Activated T-cell treated with anti-CD3 and anti-CD28 coated beads for 24 hours (primary cell): ENCODE measurements at places on chromosomes 6 and 20.
A peak's percentile ranks its signal among the peaks of the same experiment; 100 is the strongest.

DNA sequence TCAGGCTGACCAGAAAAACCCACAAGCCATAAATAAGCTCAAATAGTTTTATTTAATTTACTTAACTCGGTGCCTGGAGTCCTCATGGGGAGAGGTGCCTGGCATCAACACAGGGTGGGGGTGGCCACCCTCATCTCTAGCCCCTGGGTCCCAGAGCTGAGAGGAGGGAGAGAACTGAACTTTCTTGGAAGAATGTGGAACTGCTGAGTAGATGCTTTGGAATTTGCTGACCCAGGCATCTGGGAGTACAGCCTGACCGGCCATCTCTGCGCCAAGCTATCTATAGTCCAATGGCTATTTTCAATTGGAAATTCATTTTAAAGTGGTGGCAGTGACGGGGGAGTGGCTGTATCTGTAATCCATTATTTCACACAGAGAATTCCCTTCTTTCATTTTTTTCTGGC is 104.8 kb downstream of the CDH26 start:
- no peak for DNase-seq

DNA sequence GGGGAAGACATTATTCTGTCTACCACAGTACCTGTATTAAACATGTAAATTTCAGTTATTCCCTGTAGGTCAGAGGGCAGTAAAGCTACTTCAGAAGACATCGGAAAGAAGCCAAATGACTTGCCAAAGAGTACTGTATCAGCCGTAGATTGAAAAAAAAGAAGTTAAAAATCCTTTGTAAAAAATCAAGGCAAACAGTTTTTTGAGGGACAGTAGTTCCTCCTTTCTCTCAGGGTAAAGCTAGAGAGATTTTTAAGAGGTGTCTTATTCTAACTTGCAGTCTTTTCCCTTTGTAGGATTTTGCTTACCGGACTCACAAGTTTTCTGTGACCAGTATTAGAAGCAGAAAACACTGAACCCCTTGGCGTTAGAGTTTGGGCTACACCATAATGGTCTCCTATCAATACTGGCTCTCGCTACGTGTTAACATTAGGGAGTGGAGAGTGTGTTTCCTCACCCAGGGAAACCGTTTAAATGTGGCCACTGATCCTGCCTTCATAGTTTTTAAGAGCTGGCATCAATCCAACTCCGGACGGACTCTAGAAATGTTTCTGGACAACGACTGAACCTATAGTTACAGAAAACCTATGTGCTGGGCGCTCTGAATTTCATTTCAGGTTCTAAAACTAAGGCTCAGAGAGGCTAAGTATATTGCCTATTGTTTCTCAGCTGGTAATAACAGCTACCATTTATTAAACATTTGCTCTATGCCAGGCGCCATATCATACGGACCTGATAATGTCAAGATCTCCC is 1.3 kb upstream of the ASXL1 start:
- no peak for DNase-seq

GRCh38 chr6:163820745-163821458 is 406.4 kb downstream of the QKI start:
- DNase-seq = no peak

DNA sequence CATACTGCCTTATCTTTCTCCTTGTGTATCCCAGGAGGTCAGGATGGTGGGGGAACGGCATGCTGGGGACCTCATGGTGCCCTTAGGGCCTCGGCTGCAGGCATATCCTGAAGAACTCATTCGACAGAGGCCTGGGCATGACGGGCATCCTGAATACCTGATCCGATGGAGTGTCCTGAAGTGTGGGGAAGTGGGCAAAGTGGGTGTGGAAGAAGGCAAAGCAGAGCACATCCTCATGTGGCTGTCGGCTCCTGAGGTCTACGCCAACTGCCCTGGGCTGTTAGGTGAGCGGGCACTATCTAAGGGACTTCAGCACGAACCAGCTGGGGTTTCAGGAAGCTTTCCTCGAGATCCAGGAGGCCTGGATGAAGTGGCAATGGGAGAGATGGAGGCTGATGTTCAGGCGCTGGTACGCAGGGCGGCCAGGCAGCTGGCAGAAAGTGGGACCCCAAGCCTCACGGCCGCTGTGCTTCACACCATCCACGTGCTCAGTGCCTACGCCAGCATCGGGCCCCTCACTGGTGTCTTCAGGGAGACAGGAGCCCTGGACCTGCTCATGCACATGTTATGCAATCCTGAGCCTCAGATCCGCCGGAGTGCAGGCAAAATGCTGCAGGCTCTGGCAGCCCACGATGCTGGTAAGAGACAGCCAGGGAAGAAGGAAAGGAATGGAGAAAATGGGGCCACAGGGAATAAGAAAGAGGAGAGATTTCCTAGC is 2.4 kb downstream of the CUL9 start:
- DNase-seq = no peak

- peak; percentile 25 for DNase-seq
Measured at GRCh38 chr6:2186516-2186915, 58.9 kb downstream of the GMDS start.

DNA sequence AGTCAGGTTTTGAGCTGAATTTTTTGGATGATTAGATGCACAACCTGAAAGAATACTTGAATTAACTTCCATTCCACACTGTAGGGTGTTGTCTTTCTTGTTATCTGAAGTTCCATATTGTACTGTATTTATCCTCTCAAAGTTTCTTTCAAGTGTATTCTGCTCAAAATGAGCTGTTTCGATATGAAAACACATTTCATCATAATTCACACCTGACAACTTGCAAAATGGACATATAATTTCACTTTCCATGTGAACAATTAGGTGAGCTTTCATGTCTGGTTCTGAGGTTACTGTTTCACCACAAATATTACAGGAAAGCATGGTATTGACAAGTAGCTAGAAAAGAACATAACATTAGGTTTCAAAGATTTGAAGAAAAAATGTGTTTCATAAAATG is 1.7 kb downstream of the ZUP1 start:
- no peak for DNase-seq

DNA sequence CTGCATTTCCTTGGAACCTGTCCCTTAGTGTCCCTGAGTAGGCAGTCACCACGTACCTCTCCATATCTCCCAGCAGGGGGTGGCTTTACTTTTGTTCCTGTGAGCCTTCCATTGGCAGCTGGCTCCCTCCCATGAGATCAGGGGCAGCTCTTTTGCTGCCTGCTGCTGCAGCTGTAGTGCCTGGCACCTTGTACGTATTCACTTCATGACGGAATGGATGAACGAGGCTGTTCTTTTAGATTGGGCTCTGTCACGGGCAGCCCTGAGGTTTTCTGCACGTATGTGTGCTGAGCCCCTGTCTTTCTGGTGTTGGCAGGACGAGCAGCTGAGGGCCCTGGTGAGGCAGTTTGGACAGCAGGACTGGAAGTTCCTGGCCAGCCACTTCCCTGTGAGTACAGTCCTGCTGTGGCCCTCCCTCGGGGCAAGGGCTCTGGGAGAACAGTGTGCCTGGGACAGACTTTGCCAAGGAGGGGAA is 14.6 kb downstream of the MYBL2 start:
- no peak for DNase-seq

GRCh38 chr6:111982681-111983080 is 71.2 kb upstream of the CCN6 start:
- no peak for DNase-seq

- DNase-seq = peak; percentile 54
Measured at GRCh38 chr6:144334150-144334708, 49.1 kb downstream of the UTRN start.

DNA sequence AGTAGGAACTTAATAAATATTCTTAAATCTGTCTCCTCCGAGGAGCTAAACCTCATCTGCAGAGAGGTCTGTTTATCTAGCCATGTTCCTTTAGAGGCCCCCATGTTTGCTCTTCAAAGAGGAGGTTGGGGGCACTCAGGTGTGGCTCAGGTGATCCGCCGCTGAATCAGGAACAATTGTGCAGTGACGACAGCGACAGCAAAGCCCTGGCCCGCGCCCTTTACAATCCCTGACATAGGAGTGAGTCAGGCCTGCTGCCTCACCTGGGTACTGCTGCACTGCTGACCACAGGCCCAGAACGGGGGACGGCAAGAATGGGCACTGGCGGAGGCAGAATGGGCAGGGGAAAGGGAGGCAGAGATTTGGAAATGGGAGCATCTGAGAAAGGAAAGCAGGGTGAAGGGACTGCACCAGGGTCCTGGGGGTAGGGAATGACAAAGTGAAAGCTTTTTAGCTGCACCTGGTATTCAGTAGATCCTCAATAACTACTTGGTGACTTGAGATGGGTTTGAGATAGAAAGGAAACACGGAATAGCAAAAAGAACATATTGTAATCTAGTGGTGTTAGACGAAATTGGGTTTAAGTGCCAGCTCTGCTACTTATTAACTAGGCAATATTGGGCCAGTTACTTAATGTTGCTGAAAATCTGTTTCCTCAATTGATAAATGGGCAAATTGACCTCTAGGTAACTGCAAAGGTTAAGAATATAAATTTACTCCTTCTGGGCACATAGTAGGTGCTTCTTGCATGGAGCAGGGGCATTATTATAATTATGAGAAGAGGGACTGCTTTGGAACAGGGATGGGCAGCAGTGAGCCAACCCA is 5.4 kb upstream of the IER3 start:
- DNase-seq = no peak

- no peak for DNase-seq
Measured at GRCh38 chr6:4372866-4373265, 237.5 kb upstream of the ECI2 start.

- no peak for DNase-seq
Measured at GRCh38 chr20:24937579-24937978, 11.5 kb upstream of the CST7 start.

GRCh38 chr20:19924255-19924654 is 92.9 kb upstream of the NAA20 start:
- no peak for DNase-seq

- no peak for DNase-seq
Measured at GRCh38 chr6:170522565-170523183, 30.4 kb downstream of the PSMB1 start.

- DNase-seq = no peak
Measured at GRCh38 chr6:5063617-5064016, 21.5 kb upstream of the PPP1R3G start.

DNA sequence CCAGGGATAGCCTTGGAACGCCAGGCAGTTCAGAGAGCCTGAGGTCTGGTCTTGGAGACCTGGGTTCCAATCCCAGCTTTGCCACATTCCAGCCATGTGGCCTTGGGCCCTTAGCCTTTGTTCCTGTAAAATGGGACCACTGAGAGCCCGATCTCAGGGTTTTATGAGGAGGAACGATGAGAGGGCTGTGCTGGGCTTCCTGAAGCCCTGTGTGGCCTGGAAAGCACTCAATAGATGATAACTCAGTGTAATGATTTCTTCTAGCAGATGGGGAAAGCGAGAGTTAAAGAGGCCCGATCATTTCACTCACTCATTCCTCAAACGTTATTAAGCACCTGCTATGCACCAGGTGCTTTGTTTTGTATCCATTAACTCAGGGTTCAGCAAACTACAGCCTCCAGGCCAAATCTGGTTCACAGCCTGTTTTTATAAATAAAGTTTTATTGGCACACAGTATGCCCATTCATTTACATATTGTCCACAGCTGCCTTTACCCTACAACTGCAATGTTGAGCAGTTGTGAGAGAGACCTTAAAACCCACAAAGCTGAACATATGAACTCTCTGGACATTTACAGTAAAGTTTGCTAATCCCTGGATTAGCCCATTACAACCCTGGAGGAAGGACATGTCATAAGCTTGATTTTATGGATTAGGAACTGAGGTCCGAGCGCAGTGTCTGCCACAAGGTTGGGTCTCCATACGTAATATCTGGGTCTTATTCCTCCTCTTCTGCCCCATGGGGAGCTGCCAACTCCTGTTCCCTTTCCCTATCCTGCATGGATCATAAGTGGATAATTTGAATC is 90.4 kb downstream of the CEBPB start:
- no peak for DNase-seq

DNA sequence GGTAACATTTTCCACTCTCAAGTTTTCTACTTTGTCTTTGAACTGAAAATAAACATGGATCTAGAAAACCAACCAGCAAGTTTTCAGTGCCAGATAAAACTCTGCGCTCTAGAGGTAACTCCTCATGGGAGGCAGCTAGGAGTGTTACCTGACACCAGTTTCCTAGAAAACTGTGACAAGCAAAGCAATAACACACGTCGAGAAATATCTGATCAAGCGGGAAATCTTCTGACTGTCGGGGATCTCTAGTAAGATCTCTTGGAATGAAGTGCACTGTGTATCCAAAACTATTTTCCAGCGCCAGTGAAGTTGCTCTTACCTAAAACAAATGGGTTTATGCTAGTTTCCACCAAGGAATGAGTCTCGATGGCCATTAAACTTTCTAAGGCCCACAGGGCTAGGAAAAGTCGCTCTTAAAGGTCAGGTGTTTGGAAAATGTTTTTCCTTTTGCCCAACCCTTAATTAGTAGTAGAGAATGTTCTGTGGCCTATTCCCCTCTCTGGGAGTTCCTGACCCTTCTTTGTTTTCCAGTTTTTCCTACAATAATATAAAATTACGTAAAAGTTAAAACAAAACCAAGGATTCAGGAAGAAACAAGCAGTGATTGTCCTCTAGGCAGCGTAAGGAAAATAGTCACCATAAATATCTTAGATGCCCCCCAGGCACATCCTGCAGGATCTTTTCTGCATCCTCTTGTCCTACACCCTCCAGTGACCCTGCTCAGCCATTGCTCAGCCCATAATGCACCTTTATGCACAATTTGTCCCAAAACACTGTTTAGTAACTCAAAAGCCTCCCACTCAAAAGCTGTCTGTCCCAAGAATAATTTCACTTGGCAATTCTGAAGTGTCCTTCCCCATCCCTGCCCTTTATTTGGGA is 137.7 kb upstream of the AKAP12 start:
- DNase-seq = no peak

GRCh38 chr6:30019819-30020218 is 41.2 kb upstream of the POLR1H start:
- DNase-seq = no peak
